Inflammatory macrophage (primary cell): ENCODE measurements at places on chromosomes 13 and 19.

GRCh38 chr13:109947006-109947405 is 160.6 kb upstream of the IRS2 start:
- DNase-seq = no peak

DNA sequence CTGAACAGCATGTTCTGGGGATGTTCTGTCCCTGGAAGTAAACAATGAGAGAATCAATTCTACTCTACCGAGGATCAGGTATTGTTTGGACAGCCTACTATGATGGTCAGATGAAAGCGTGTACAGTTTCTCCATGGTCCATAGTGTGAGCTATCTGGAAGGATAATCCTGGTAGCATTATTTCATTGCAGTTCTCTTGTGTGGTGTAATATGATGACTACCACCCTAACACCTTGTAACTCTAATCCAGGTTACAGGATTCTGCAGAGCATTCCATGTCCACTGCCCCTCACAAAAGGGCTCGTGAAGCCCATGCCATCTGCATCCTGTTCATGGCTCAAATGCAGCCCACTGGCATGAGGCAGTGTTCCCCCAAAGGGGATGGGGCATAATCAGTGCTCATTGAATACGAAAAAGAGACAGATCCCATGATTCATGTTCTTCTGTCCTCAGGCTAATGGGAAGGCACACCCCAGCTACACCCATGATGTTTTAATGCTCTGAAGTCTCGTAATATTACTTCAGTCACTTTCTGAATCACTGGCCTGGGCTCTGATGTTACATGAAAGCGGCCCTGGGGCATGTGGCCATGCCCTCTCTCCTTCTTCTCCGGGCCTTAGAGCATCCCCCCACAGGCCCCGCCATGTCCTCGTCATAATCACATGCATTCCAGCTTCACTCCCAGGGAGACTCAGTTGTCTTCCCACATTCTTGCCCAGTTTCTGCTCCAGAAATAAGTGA is 68.4 kb downstream of the HSPH1 start:
- no peak for DNase-seq

DNA sequence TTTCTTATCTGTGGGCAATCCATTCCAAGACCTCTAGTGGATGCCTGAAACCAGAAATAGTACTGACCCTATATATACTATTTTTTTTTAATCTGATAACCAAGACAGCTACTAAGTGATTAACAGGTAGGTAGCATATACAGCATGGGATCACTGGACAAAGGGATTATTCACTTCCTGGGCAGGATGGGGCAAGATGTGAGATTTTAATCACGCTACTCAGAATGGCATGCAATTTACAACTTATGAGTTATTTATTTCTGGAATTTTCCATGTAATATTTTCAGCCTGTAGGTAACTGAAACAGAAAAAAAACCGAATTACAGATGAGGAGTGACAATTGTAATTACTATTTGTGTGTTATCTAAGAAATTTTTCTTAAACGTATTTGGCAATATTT is 41.2 kb downstream of the ZIC2 start:
- no peak for DNase-seq

- DNase-seq = no peak
These were observed 6.3 kb downstream of the ABCA7 start for GRCh38 chr19:1046117-1046626.

DNA sequence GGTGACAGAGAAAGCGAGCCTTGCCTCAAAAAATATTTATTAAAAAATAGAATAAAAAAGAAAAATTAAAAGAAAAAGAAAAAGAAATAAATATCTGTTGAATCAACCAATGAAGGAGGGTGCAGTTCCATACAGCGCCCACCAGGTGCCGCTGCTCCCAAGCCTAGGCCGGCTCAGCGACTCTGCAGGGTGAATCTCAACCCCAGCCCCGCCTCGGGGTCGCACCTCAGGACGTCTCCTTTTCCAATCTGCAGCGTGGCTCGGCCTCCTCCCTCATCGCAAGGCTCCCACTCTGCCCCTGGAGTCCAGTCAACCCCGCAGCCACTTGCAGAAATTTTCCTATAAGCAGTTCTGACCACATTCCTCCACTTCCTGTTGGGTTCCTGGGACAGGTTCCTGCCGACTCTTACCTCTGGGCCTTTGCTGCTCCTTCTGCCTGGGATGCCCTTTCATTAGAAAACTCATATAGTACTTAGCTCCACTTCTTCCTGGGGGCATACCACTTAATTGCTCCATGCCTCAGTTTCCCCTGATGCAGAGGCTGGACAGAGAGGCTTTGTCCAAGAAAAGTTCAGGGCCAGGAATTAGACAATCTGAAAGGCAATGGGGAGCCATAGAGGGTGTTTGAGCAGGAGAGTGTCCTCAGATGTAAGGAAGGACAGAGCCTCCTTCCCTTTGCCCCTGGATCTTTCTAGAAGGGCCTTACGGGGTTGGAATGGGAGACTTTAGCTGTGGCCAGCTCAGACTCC is 24.3 kb downstream of the NFILZ start:
- peak; percentile 39 for DNase-seq

DNA sequence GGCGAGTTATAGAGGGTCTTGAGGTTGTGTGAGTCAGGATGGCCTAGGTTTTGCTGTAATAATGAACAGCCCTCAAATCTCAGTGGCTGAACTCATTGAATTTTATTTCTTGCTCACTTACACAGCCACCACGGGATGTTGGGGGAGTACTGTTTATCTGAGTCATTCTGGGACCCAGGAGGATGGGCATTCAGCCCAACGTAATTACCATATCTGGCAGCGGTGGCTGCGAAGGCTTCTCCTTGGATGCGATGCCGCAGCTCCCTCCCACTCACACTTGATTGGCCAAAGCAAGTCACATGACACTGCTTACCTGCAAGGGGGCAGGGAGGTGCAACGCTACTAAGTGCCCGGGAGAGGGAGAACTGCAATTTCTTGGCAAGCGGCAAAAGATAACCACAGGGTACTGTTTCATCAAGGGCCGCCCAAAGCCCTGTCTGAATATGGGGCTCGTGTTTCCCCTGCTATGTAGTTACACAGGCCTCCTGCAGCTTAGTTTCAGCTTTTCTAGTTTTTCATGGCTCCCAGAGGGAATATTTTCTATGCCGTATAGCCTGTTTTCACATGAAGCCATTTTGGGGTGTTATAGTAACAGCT is 19.9 kb downstream of the ZSWIM9 start:
- DNase-seq = no peak

- no peak for DNase-seq
These were observed 219.9 kb downstream of the RFC3 start for GRCh38 chr13:34037636-34038540.

- DNase-seq = no peak
These were observed 389.4 kb downstream of the RFC3 start for GRCh38 chr13:34207334-34207733.

DNA sequence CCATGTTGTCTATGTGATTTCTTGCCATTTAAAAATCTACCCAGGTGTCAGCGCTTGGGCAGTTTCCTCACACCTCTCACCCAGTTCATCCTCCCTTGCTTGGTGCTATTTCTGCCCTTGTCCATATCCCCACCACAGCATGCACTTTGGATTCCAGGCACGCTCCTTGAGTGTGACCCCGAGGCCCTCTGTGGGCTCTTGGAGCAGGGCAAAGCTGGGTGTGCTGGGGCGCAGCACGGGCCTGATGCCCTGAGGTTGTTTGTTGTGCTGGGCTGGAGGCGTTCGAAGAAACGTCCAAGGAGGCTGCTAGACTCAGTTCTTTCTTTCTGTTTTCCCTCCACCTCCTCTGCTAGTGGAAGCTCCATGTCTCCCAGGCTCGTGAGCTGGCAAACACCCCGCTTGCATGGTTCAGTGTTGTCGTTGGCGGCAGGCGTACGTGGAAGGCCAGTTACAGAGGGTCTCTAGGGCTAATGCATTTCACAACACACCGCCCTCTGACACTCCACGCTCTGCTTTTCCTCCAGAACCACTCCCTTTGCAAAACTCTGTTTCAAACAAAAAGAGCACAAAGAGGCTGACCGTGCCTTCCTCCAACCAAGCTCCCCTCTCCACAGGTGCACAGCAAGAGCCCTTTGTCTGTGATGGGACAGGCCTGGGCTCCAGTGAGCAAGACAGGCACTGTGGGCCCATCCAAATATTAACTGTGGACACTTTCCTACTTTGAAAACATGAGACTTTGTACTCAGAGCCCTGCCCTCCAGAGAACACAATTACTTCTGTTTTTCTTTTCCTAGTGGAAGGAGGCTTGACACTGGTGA is 117.7 kb upstream of the GJB6 start:
- no peak for DNase-seq

- no peak for DNase-seq
These were observed 38.3 kb downstream of the ZIC2 start for GRCh38 chr13:100019780-100020356.

DNA sequence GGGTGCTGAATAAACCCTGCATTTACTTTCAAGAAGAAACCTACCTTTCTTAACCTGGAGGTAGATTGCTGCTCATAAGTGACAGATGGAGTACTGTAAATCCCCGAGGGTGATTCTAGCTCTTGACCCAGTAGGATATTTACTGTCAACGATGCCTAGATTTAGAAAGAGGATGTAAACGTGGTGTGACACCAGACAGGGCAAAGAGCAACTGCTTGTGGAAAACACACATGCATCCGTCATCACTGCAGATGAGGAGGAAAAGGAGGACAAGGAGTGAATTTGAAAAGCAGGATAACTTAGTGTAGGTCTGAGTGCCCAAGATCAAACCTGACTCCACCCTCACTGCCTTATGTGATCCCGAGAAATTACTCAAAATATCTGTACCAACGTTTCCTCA is 9.8 kb upstream of the CLN5 start:
- DNase-seq = no peak

DNA sequence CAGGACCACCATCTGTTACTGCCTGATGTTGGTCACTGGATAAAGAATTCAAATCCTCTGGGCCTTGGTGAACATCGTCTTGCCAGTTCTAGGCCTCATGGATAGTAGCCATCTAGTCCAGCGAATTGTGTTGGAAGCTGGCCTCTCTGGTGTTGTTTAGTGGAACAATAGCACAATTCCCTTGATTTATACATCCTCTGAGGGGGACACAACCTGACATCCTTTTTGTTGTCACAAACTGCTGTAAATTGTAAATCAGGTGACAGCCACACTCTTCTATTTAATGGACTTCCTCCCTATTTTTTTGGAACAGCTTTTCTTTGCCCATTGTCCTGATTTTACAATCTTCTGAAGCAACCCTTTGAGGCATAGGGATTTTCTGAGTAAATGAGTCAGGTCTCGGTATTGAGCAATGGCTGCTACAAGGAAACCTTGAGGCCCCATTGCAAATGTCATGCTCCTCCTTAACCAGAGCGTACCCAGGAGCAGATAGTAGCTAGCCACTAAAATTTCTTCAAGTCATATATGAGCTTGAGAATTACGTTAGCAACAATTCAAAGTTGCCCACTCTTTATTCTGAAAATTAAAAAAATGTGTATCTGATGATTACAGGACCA is 263.3 kb downstream of the COG6 start:
- no peak for DNase-seq

DNA sequence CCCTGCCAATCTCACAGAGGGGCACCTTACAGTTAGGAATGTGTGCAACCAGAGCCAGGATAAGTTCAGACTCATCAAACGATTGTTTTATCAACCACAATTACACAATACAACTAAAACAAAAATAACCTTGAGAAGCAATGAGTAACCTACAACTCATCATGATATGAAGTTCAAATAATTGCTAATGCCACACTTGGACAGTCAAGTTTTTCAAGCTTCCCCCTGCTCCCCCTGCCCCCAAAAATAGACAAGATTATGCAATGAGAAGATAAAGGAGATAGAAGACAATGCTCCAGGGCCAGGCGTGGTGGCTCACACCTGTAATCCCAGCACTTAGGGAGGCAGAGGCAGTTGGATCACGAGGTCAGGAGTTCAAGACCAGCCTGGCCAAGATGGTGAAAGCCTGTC is 13.6 kb upstream of the KPNA3 start:
- DNase-seq = no peak

GRCh38 chr13:76503291-76503690 is 382.9 kb downstream of the KCTD12 start:
- DNase-seq = no peak

DNA sequence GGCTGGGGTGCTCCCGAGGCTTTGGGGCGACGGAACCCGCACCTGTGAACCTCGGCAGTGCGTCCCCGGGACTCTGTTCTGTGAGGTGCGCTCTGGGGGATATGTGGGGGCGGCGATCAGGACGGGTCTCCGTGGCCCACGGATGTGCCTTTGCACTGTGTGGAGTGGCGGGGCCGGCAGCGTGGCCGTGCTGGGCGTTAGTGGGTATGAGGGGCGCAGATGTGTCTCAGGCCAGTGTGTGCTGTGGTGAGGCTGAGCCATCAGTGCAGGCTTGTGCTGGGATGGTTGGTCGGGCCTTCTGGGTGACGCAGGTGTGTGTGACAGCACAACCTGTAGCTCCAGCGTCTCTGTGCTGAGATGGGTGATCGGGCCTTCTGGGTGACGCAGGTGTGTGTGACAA is 16.9 kb downstream of the ZNF331 start:
- no peak for DNase-seq

- no peak for DNase-seq
These were observed 15.7 kb downstream of the HMGB1 start for GRCh38 chr13:30450066-30450465.

- no peak for DNase-seq
These were observed 68.4 kb upstream of the UBL3 start for GRCh38 chr13:29918845-29919244.

- no peak for DNase-seq
These were observed 122.8 kb downstream of the MTUS2 start for GRCh38 chr13:28942906-28943305.

DNA sequence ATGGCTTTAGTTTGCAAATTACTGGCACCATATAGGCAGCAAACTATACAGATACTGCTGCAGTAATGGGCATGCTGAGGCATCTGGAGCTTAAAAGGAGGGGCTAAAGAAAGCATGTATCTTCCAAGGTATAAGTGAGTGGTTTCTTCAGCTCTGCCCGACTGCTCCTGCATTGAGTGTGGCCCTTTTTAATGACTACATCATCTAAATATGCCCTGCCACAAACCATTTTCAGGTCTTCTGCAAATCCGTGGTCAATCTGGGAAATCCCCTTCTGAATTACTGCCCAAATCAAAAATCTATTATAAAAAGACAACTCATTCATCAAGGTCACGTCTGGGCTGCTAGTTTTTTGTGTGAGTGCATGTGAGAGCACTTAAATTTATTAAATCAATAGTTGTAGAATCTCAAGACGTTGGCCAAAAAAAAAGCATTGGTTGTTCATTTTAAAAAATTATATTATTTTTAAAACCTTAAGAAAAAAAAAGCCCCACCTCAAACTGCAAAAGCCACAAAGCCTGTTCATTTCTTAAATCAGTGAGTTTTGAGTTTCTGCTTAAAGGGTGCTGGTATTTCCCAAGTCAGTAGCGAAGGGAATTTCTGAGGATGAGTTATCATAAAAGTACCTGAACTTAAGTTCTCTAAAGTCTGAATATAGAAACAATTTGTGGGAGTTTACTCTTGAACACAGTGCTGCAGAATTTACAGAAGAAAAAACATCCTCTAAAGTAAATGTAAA is 16.3 kb downstream of the LCP1 start:
- no peak for DNase-seq

DNA sequence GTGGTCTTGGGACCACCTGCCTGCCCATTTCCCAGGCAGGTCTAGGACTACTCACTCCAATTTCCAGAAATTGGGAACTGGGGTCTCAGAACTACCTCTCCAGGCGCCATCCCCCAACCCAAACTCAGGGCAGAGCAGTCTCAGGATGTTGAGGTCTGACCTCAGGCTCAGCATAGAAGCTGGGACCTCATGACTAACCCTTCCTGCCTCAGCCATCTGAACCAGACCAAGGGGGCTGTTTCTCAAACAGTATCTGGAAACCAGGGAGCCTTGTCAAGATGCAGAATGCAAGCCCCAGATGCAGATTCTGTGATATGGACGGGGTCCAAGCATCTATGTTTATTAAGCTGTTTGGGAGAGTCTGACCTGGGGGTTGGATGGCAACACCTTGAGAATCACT is 1.3 kb downstream of the FBXW9 start:
- DNase-seq = no peak
